ENCODE measurements at places on chromosomes 1 and 21.

DNA sequence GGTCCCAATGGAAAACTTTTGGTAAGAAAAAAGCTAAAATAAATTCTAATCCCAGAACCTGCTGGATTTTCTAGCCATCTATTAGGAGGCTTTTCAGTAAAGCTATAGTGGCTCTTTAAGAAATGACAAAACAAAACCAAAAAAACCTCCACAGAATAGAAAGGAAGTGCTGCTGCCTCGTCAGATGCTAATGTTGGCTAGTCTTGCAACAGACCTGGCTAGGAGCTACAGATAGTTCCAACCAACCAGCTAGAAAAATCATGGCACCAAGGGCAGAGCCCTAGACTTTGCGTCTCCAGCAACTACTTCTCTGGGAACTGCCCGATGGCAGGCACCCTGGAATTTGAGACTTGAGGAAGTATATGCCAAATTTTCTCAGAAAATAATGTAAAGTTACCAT lies 7.6 kb downstream of the CD101 start:
- no peak for DNase-seq

DNA sequence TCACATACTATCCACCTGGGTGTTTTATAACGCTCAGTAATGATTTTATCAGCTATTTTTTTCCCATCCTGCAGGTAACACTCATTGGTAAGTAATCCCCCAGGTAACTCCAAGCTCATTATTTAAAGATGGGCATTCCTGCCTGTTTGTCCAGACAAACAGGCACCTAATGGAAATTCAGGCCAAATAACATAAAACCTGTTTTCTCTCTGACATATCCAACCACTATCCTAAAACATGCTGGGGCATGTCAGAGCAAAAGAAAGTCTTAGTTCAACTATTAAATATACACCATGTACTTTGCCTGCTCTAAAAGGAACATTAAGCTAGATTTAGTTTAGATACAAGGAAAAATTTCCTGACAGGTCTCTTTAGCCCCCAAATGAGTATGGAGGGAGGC lies 987.7 kb downstream of the TTLL7 start:
- DNase-seq: no peak

DNA sequence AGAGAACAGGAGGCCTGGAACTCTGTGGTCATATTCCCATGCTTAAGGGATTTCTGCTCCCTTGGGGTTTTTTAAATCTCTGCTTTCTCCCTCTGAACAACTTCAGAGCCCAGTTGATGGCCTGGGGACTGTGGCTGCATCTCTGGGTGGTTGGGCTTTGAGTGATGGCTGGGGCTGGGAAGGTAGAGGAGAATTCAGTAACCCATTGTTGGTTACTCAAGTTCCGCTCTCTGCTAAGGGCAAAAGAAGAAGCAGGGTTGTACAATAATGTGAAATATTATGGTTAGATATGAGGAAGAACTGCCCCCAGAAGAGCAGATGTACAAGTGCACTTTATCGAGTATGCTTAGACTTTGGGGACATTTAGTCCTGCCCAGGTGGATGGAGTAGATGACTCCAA lies 72.1 kb upstream of the CNTN2 start:
- DNase-seq: no peak

- no peak for DNase-seq
Measured at GRCh38 chr1:77927414-77927813, 39.0 kb downstream of the NEXN start.

DNA sequence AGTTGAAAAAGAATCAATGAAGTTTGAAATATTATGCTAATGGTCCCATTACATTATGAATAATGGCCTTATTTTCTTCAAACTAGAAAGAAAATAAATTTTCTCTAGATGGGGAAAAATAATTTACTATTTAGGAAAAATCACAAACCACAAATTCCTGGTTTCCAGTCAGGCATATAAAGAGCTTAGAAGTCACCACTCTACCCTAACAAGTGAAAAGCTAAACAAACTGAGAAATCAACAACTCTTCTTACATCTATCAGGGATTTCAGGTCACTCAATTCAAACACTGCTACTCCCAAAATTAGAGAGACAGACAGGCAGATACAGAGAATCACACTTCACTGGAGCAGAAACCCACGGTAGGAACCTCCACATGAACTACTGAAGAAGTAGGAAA lies 82.1 kb upstream of the LRRC7 start:
- DNase-seq: no peak

GRCh38 chr1:51686450-51686849 lies 69.6 kb downstream of the OSBPL9 start:
- no peak for DNase-seq

DNA sequence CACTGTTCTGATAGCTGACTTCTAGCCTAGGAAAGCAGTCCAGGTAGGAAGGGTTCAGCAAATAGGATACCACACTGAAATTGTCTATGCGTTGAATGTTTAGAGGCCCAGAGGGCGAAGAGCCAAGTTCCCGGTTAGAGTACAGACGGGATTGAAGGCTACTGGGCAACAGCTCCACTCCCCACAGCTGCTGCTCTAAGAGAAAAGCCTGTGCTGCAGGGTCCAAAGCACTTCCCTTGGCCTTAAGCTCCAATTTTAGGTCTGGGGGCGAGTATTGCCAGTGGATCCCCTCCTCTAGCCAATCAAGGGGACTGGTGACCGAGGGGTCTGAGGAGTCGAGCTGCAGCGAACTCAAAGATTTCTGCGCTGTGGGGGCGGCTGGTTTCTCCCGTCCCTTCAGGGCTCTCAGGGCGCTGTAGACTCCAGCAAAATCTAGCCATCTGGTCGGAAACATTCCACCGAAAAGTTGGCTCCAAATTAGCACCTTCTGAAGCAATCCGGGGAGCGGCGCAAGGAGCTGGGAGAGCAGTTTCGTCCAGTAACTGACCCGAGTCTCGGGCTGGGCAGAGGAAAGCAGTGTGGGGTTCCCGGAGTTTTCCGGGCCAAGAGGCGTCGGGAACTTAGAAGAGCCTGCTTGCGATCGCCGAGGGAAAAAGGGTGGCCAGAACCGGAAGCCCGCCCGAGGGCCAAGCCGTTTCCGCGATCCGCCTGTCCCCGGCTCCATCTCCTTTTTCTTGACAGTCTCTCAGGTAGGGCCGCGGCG lies 748 bp downstream of the PPP1R15B start:
- DNase-seq: no peak

DNA sequence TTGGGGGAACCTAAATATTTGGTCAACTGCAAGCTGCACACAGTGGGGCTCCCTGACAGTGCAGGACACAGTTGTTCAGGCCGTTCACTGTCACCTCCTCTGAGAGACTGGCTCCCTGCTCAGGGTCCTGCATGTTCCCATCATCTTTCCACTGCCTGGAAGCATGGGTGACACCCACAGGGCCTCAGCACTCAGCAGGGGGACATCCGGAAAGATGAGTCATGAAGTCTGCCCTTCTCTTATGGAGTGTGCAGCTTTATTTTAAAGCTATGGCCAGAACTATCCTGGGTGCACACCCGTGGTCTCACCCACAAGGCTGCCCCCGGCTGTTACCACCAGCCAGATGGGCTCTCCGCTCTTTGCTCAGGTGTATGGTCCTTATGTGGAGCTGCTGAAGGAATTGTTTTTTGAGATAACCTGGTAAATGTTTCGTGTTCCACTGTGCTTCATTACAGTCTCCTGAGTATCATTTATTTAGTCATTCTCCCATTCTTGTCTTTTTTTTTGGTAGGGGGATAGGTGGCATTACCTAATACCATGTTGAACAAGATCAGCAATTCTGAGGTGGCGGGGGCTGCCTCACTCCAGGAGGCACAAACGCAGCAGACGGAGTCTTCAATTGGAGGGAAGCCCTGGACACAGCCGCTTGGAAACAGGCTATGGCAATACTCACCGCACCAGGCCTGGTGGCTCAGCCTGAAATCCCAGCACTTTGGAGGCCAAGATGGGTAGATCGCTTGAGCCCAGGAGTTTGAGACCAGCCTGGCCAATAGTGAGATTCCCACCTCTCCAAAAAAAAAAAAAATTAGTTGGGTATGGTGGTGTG lies 14.3 kb downstream of the TRIM11 start:
- no peak for DNase-seq

GRCh38 chr1:66752000-66752592 lies at the start of gene DYNLT5:
Gene DYNLT5, plus strand, starts transcription at chr1:66752459. Its CDS starts 2,200 bp downstream, at chr1:66754659.
- DNase-seq: no peak

- no peak for DNase-seq
Measured at GRCh38 chr21:29762570-29763082, 177.2 kb downstream of the GRIK1 start.

GRCh38 chr1:166490437-166490991 lies 323.7 kb upstream of the FAM78B start:
- no peak for DNase-seq

DNA sequence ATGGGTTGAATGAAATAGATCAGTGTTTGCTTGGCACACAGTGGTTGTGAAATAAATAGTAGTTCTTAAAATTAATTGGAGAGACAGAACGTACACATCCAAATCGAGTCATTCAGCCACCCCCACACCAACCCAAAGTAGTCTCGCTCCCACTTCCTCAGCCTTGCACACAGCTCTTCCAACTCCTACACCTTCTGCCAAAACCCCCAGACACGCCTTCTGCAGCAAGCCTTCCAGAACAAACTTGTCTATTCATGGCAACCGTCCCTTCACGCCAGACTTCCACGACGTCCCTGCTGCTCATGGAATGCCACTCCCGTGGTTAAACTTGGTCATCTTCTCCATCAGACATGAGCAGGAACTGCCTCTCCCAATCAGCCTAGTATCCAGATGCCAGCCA lies 37.5 kb upstream of the RD3 start:
- DNase-seq: no peak

DNA sequence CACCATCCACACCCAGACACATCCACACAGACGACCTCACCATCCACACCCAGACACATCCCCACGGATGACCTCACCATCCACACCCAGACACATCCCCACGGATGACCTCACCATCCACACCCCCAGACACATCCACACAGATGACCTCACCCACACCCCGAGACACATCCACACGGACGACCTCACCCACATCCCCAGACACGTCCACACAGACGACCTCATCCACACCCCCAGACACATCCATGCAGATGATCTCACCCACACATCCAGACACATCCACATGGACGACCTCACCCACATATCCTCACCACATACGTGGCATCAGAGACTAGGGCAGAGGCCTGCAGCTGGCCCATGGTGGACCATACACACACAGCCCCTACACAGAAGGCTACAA lies 14.7 kb upstream of the FABP3 start:
- DNase-seq: no peak

- no peak for DNase-seq
Measured at GRCh38 chr1:92495392-92496063, 8.8 kb upstream of the GFI1 start.

- DNase-seq: no peak
Measured at GRCh38 chr1:222079566-222079965, 337.7 kb upstream of the DUSP10 start.

DNA sequence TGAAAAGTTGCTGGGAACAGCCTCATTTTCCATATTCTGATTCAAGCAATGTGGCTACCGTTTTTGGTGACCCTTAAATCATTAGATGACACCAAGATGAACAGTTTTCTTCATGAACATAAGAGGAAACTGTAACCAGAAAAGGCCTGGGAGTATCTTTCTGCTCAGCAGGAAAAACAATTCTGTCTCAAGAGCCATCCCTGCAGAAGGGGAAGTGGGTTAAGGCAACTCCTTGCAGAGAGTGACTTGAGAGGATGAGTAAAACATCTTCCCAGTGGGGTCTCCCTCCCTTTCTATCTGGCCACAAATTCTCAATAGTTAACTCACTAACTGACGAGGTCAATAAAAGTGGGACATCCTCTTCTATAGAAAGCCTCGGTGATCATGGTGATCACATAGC lies 187.6 kb upstream of the NRIP1 start:
- DNase-seq: no peak

GRCh38 chr1:221794079-221794670 lies 52.3 kb upstream of the DUSP10 start:
- no peak for DNase-seq

DNA sequence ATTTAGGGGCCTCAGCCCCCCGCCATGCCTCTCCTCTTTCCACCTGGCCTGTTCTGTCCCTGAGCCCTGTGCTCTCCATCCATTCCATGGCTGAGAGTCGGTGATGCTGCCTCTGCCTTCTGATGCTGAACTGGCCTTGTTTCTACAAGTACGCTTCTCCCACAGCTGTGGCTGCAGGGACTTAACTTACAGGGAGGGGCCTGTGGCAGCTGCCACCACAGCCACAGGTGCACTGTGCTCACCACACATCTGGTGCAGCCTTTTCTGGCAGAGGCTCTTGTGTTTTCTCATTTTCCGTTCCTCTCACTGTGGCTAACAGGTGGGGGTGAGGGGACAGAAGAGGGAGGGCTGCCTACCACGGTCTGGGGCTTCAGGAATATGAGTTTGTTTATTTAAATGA lies 4.2 kb downstream of the FMO1 start:
- no peak for DNase-seq

DNA sequence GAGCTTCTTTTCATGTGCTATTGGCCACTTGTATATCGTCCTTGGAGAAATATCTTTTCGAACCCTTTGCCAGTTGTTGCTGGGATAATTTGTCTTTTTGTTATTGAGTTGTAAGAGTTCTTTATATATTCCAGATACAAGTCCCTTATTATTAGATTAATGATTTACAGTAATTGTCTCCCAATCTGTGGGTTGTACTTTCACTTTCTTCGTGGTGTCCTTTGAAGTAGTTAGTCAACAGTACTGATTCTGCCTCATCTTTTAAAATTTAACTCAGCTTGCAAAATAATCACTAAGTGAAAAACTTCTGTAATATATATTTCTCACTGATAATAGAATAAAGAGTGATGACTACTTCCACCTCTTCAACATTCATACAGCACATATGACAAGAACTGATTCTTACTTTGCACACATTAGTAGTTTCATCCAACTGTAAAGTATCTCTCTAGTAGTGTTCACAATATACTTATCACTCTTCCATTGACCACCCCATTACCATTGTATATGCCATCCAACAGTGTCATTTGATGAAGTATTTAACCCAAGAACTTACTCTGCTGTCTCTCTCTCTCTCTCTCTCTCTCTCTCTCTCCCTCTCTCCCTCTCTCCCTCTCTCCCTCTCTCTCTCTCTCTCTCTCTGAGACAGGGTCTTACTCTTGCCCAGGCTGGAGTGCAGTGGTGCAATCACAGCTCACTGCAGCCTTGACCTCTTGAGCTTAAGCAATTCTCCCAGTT lies 104.2 kb upstream of the DMRTA2 start:
- DNase-seq: no peak

GRCh38 chr1:111937147-111937725 lies 52.2 kb downstream of the KCND3 start:
- no peak for DNase-seq

- DNase-seq: no peak
Measured at GRCh38 chr1:181383695-181384094, 99.6 kb upstream of the CACNA1E start.

GRCh38 chr21:37062593-37062935 lies 10.3 kb downstream of the PIGP start:
- no peak for DNase-seq

All from stimulated activated effector memory CD8-positive, alpha-beta T cell treated with anti-CD3 and anti-CD28 coated beads, Interleukin-12 subunit alpha, Interleukin-12 subunit beta, amount 100 ng/mL, for 72 hours (primary cell).